ENCODE measurements at places on chromosomes 13 and 19. TPM values are rescaled to one million over a fixed set of nuclear protein-coding genes. Genes with fewer than 3 reads are reported as not detected.

- DNase-seq: no peak
These were observed 544.3 kb downstream of the EFNB2 start for GRCh38 chr13:105991131-105991530.

DNA sequence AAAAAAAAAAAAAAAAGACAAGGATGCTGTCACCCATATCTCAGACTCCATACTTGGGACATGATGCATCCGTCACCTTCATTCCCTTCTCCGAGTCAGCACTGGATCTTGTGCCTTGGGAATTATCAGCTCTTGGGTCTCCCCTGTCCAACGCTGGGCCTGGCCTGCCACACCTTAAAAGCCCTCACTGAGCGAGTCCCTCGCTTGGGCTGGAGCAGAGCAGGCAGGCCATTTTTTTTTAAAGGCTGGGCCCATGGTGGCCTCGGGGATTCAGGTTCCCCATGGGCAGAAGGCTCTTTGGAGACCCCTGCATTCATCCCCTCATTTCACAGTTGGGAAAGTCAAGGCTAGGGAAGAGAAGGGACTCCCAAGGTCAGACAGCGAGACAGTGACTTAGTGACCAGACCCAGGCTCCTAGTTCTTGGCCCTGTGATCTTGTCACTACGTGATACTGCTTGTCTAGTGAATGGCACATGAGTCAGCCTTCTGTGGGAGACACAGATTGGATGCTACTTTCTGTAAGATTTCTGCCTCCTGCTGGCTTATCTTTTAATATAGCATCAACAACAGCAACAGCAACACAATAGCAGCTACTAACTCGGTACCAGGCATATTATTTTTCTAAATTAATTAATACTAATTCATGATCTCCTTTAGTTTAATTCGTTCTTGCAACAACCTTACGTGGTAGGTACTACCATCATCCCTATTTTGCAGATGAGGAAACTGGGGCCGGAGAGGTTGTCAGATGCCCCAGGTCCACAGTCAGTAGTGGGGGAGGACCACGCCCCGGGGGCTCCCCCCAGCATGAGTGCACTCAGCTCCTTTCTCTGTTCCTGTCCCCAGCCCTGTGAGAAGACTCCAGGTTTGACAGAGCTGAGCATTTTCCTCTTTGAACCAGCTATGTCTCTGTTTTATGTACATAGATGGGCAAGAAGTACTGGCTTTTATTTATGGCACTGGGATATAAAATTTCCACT lies 27.4 kb upstream of the ZNF536 start:
- DNase-seq: no peak

DNA sequence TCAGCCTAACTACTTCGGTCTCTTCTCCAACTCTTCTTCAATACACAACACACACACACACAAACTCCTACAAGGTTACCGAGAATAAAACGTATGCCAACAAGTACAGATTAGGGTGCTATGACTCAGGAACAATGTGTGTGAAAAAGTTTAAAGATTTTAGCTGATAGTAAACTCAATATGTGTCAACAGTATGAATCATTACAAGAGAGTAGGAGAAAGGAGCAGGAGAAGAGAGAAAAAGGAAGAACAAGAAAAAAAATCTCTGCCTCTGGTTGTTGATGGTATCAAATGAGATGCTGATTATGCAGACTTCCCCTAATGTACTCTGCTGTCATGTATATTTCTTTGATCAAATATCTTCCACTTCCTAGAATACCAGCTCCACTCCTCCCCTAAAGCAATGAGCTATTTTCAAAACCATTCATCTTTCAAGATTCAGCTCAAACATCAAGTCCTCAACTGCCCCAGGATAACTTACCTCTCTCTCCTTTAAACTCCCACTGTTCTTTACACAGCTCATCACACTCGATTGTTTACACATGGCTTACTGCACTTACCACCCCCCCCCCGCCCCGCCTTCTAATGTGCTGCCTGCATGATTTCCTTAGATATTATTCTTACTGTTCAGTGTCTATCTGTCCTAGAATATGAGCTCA lies 95.6 kb downstream of the FAM216B start:
- DNase-seq: no peak

DNA sequence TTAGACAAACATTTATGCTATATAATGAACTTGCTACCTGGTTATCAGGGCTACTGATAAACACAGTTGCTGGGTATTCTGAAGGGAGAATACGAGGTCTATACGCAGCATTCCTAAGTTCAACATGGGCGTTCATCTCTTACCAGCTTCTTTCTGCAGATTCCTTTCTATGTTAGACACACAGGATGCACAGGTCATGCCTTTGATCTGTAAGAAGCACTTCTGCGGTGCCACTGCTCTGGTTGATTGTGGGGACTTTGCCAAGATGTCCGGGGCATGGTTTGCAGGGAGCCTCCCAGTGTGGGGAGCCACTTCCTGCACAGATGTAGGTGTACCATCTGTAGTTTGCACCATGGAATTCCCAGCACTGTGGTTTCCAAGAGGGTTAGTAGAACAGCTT lies 40.9 kb downstream of the ATP7B start:
- no peak for DNase-seq

DNA sequence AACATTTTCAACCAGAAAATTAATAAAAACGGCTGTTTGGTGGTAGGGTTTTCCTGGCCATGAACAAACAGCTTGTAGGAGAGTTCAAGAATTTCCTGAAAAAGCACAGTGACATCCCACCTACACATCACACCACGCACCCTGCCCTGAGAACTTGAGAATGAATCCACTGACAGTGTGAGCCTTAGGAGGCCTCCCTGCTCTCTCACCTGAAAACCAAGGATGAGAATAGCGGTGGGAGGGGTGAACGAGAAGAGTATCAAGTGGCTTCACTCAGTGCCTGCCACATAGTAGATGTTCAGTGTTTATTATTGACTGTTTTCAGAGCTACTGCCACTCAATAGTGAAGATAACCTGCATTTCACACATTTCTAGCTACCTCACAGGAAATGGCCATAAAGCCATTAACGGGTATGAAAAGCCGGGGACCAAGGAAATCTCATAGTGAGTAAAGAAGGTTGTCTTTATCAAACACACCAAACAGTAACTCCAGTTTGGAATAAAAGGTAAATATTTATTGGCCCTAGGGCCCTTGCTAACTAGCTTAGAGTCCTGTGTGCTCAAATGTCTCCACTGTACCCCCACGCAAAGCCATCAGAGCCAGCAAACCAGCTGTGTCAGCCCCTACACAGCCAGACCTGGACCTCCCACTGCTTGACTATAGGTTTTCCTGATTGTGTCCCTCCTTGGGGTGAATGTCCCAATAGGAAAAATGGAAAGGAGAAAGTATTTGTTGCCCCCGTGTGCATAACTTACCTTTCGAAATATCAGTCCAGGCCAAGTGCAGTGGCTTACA lies 40.6 kb downstream of the TPT1 start:
- no peak for DNase-seq

Gene CGB3
- total RNA-seq: not detected

Gene ZNF738
- 11.7 TPM for total RNA-seq
